ENCODE measurements at places on chromosomes 7 and 10. TPM values are rescaled to one million over a fixed set of nuclear protein-coding genes. Genes with fewer than 3 reads are reported as not detected.

DNA sequence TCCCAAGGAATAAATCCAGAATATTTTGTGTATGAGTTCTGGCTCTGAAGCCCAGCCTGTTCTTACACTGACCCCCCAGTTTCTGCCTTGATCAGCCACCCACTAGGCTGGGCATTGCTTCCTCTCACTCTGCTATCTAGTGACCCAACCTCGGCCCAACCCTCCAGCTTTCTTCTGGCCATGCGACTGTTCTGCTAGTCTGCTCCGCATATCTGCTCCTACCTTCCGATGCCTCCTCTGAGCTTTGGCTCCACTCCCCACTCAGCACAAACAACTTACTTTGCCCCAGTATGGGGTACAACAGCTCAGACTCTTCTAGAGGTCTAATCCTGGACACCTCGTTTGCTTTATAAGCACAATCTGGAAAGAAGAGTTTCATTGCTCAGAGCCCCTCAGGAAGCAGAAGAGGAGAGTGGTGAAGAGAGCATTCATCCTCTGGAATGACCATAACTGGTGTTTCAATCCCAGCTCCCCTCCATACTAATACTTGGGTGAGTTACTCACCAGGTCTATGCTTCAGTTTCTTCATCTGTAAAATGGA lies 99.6 kb downstream of the NPSR1 start:
- DNase-seq = no peak

DNA sequence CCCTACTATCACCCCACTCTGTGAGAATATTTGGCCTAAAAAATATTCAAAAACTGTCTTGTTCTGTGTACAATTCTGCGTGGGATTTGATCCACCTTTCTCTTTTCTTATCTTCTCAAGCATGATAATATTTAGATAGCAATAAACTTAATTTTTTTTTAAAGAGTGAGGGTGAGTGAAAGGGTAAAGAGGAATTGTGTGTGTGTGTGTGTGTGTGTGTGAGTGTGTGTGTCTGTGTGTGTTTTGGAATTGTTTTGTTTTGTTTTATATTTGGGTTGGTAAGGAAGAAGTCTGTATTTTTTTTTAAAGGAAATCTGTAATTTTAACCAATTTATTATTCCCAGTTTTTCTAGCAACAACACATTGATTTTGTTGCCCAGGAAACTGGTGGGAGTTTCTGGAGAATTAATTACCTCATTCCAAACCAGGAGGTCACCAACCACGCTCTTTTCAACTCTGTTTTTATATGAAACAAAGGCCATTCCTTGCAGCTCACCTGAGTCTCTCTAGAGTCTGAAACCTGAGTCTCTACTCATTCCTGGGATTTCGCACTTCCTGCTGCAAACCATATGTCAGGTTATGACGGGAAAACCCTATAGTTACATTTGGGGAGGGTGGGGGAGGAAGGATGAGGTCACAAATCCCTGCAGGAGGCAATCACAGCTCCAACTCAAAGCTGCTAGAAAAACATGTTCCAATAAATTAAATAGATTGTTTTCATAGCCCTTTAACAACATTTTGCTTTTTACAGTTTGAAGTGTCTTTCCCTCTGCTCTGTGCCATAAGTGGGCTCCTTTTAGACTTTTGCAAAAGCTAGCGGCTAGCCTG lies 38.1 kb upstream of the XPNPEP1 start:
- DNase-seq = no peak

- DNase-seq = no peak
Observed at GRCh38 chr10:78033387-78033636, 351 bp upstream of the RPS24 start.

DNA sequence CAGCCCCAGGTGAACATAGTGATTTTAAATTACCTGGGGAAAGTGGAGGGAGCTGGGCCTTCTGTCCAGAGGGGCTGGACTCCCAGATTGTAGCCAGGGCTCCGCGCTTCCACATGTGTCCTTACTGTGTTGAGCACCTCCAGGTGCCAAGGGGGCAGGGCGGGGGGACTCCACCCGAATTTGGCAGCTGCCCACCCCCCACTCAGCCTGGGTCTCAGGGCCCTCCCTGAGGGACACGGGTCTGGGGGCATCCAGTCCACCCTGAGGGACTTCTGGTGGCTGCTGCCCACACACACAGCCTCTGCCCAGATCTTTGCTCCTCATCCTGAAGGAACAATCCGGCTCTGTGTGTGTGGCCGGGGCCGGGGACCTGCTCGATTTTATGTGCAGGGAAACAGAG lies 28.2 kb upstream of the ADGRA1 start:
- no peak for DNase-seq

- no peak for DNase-seq
Observed at GRCh38 chr7:132392713-132393112, 183.6 kb downstream of the PLXNA4 start.

DNA sequence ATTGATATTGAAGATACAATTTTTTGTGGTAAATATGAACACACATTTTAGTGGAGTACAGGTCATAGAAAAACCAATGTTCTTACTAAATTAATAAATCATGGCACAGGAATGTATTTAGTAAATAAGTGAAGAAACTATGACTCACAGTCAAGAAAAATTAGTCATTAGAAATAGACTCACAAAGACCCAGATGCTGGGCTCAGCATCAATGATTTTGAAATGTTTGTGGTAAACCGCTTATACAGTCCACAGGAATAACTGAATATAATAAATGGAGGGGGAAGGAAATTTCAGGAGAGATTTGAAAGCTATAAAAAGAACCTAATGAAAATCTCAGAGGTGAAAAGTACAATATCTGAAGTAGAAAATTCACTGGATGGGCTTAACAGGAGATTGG lies 138.3 kb upstream of the ADCY1 start:
- DNase-seq = no peak

DNA sequence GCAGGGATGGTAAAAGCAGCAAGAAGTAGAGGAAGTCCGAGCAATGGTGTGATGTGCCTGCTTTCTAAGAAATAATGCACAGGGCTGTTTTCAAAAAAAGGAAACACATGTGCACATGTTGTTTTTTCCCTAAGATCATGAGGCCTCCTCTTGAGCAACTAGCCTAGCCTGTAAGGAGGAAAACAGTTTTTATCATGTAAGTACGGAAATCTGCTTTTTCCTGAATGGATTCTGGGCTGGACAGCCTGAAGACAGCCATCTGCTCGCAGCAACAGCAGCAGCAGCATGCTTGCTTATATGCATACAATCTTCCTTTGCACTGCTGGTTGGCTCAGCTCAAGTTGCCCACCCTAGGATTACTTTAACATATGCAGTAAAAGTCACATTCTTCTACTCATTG lies 87.1 kb downstream of the HIBADH start:
- DNase-seq = no peak

Gene EN2
- not detected for total RNA-seq

Gene FKBP6
- not detected for total RNA-seq

Gene ZNF425
- 1.8 TPM for total RNA-seq
